ENCODE measurements at places on chromosomes 3 and 15.

DNA sequence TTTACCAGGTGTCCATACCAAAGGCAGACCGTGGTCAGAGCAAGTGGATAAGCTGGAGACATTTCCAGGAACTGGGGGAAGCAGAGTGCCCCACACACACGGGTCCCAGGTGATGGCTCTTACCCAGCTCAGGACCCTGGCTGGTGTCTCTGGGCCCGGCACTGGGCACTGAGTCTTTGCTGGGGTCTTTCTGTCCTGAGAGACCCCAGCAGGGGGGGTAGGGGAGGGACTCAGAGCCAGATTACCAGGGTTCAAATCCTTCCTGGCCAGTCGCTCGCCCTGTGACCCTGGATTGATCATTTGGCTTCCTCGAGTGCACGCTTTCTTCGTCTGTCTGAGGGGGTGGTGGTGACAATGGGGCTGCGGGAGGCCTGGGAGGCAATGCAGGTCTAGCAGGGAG is 95.7 kb downstream of the PLXNA1 start:
- DNase-seq, result no peak

- DNase-seq, result no peak
Observed at GRCh38 chr3:117302428-117302827, 592.8 kb downstream of the TUSC7 start.

- DNase-seq, result no peak
Observed at GRCh38 chr3:129061888-129062834, 1.6 kb downstream of the GP9 start.

GRCh38 chr3:119400466-119400865 is 62.9 kb downstream of the TMEM39A start:
- no peak for DNase-seq

DNA sequence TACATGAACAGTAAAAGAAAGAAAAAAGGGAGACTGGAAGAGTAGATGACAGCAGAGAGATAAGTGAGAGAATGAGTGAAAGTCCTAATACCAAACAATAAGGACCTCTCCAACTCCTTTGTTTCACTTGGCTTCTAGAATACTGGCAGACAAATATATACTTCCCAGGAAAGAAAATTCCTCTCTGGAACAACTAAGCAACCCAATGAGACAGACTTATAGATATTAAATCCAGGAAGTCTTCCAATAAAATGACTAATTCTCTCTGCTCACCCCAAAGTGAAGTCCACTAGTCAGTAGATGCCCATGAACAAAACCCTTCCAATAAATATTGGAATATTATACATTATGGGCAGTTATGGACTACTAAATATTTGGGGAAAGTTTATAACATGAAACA is 114.2 kb downstream of the NEDD4 start:
- no peak for DNase-seq

DNA sequence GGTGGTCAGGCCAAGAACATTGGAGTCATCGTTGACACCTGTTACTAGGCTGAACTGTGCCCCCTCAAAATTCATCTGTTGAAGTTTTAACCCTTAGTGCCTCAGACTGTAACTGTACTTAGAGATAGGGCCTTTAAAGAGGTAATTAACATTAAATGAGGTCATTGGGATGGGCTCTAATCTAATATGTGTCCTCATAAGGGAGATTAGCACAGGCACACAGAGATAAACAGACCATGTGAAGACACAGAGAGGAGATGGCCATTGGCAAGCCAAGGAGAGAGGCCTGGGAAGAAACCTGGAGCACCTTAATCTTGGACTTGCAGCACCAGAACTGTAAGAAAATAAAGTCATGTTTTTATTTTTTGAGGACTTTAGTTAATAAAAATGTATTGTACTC is 59.6 kb downstream of the PLCL2 start:
- no peak for DNase-seq

DNA sequence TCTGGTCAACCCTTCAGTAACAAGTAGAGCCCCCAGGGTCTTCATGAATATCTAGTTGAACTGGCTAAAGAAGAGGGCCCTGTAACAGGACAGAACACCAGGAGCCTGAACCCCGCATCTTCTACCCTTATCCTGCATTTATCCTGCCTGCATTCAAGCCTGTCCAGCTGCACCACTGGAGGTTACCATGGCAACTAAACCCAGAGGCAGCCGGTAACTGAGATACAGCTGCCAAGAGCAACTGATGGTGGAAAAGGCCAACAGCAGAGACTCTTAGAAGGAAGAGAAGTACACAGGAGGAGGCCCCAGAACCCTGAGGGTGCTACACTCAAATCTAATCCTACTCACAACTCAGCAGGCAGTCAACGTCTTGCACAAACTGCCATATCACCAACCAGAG is 3.7 kb upstream of the PRKAR2A start:
- DNase-seq, result peak; percentile 14

GRCh38 chr3:107665351-107665750 is 142.6 kb downstream of the BBX start:
- no peak for DNase-seq

- DNase-seq, result peak; percentile 6
Observed at GRCh38 chr15:92149465-92149864, 244.2 kb upstream of the ST8SIA2 start.

GRCh38 chr15:57003418-57003817 is 85.0 kb downstream of the TCF12 start:
- peak; percentile 71 for DNase-seq

- DNase-seq, result no peak
Observed at GRCh38 chr15:44591326-44591725, 54.4 kb downstream of the EIF3J start.

GRCh38 chr3:177589911-177590381 is 392.7 kb upstream of the TBL1XR1 start:
- peak; percentile 97 for DNase-seq

GRCh38 chr15:84608707-84609284 is 8.0 kb downstream of the ZSCAN2 start:
- no peak for DNase-seq

DNA sequence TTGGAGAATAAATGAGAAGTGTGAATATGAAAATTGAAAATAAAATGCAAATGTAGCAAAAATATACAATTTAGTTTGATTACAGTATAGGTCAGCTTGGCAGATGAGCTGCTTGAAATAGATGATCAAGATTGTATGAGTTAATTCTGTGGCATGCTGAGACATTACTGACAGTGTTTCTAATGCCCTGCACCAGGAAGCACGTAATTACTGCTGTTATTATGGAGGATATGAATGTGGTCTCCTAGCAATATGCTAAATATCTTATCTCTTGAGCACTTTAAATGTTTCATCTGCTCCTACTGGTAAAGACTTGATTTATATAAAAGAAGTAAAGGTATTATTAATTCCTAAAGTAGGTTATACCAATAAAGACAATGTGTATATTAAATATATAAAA is 1015.5 kb downstream of the PLOD2 start:
- no peak for DNase-seq

DNA sequence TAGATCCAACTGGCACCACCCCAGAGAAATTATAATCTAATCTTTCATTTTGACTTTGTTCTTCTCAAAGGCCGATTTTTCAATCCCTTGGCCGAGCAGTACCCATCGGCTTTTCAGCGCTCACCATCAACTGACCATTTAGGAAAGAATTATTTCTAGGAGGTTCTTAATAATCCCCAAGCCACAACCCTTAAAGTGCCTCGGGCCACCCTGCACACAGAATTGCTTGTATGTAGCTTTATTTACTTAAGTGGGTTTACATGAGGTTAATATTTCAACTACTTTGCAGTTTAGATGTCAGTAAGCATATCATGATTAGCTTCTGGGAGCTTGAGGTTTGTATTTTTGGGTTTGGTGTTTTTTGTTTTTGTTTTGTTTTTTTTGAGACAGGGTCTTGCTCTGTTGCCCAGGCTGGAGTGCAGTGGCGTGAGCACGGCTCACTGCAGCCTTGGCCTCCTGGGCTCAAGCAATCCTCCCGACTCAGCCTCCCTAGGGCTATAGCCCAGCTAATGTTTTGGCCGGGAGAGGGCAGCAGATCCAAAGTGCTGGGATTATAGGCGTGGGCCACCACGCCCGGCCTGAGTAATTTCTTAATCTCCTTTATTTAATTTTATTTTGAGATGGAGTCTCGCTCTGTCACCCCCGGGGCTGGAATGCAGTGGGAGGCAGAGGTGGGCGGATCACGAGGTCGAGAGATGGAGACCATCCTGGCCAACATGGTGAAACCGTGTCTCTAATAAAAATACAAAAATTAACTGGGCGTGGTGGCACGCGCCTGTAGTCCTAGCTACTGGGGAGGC is 801 bp upstream of the CDAN1 start:
- no peak for DNase-seq

GRCh38 chr3:39971559-39972031 is 162.2 kb downstream of the MYRIP start:
- DNase-seq, result no peak

DNA sequence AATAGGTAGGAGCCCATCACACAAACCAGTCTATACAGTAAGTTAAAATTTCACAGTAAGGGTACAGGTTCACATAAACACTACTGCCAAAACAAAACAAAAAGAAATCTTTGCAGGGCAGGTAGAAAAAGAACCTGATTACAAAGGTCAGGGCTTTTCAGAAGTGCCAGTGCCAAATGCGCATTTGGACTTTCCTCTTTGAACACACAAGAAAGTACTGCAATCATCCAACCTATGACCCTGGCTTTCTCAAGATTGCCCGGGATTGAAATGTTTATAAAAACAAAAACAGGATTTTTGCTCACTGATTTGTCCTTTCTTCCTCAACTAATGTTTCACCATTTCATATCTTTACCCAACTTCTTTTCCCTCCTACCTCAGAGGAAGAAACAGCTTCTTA is 47.4 kb downstream of the CBLB start:
- DNase-seq, result no peak

- DNase-seq, result no peak
Observed at GRCh38 chr3:157087780-157088600, 72.0 kb downstream of the CCNL1 start.

DNA sequence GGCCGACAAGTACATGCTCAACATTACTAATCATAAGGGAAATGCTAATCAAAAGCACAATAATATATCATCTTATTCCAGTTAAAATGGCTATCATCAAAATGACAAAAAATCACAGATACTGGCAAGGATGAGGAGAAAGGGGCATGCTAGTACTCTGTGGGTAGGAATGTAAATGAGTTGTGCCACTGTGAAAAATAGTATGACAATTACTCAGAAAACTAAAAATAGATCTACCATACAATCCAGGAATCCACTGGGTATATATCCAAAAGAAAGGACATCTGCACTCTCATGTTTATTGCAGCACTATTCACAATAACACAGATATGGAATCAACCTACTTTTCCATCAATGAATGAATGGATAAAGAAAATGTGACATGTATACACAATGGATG is 1256.5 kb downstream of the SI start:
- DNase-seq, result peak; percentile 3

DNA sequence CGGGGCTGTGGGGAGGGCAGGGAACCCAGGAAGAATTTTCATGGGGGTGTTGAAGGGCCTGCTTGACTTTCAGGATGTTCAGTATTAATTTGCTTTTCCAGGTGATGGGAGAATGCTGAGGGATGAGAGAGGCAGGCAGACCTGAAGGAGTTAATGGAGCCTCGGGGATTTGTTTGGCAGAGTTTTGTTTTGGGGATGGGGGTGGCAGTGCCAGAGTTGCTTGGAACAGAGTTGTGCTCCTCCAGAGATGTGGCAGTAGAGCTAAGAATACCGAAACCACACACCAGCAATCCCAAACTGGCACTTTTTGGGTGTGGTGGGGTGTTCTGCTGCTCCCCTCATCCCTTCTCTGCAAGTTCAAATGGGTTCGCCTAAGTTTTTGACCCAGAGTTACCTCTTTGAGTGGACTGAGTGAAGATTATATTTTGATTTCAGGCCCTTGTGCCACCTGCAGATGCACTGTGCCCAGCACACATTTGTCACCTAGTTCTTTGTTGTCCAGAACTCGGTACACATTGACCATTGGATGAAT is 1.6 kb downstream of the BOC start:
- no peak for DNase-seq

GRCh38 chr3:171132873-171133272 is 106.4 kb upstream of the SLC2A2 start:
- no peak for DNase-seq

GRCh38 chr15:51801391-51801835 is 28.0 kb upstream of the TMOD3 start:
- DNase-seq, result no peak

DNA sequence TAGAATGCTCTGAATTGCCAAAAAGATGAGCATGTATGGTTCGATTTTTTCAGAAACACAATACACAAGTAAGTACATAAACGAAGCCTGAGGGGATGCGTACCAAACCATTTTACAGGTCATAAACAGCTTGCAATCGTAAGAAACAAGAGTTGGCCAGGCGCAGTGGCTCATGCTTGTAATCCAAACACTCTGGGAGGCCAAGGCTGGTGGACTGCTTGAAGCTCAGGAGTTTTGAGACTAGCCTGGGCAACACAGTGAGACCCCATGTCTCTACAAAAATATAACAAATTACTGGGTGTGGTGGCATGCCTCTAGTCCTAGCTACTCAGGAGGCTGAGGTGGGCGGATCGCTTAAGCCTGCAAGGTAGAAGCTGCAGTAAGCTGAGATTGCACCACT is 13.4 kb downstream of the TRA2B start:
- no peak for DNase-seq

GRCh38 chr3:138334608-138335007 is 5.0 kb upstream of the NME9 start:
- no peak for DNase-seq

DNA sequence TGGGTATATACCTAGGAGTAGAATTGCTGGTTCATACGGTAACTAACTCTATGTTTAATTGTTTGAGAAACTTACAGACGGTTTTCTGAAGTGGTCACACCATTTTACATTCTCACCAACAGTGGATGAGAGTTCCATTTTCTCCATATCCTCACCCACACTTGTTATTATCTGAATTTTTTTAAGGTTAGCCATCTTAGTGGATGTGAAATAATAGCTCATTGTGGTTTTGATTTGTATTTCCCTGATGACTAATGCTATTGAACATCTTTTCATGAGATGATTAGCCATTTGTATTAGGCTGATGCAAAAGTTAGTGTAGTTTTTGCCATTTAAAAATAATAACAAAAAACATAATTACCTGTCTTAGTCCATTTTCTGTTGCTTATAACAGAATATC is 18.6 kb downstream of the CSTA start:
- no peak for DNase-seq

- no peak for DNase-seq
Observed at GRCh38 chr3:190718097-190718496, 144.4 kb downstream of the GMNC start.

DNA sequence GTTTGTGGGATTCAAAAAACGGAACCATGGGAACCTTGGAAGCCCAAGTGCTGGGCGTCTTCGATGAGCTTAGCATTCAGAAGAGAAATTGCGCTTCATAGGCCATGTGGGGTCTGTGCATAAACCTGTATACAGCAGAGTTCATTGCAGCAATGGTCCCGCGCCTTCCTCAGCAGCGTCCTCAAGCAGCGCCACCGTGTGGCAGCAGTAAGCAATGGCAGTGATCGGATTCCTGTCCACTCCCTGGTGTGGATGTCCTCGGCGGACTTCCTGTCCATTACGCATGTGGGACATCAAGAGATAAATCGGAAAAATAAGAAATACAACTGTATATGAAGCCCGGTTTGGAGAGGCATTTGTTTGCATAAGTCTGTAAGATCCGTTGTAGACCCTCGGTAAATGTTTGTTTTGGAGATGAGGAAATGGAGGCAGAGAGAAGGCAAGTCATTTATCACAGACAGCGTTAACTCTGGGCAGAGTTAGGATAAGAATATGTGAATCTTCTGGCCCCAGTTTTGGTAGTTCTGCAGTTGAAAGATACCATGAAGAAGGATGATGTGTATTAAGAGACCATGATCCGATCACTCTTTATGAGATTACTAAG is 57.7 kb downstream of the CNTN4 start:
- DNase-seq, result no peak

GRCh38 chr3:117141812-117142211 is 432.2 kb downstream of the TUSC7 start:
- DNase-seq, result no peak
